Hematopoietic multipotent progenitor cell treated with erythropoietin and hydrocortisone succinate and interleukin-3 and kit ligand, for 17 days (in vitro differentiated cells): ENCODE measurements at places on chromosomes 1 and 21.

DNA sequence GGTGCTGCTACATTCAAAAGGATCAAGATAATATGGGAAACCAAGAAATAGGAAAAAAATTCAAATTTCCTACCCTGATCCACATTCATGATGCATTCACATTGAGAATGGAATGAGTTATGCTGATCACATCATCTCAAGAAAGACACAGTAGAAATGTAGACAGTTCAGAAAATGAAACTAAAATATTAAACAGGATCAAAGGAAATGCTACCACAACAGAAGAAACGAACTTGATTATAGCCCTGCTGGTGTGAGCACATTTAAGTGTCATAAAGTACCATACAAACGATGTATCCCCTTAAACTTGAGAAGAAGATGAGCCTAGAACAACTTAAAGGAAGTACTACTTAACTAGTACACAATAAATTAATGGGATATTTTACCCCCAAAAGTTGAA is 21.3 kb downstream of the SYDE2 start:
- no peak for DNase-seq

- no peak for DNase-seq
Observed at GRCh38 chr1:72946903-72947499, 664.7 kb upstream of the NEGR1 start.

- no peak for DNase-seq
Observed at GRCh38 chr1:228009828-228010775, 3.3 kb downstream of the WNT3A start.

GRCh38 chr1:204359131-204359473 is 627 bp downstream of the PLEKHA6 start:
- no peak for DNase-seq

DNA sequence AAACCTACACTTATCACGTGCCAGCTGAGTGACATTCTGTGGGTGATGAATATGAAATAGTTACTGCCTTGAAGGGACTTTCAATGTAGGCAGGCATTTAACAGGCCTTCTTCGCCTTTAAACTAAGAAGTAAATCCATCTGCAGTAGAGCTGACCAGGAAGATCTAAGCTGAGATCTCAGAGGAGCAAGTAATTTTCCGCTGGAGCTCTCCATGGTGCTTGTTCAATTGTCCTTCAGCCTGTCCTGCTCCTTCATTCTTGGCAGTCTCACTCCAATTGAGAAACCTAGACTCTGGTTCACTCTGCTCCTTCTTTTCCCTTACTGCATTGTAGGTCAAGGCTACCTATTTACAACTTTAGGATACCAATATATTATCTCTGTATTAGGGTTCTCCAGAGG is 183.5 kb downstream of the HMCN1 start:
- DNase-seq: no peak

GRCh38 chr1:37250371-37250770 is 216.1 kb upstream of the GRIK3 start:
- no peak for DNase-seq

DNA sequence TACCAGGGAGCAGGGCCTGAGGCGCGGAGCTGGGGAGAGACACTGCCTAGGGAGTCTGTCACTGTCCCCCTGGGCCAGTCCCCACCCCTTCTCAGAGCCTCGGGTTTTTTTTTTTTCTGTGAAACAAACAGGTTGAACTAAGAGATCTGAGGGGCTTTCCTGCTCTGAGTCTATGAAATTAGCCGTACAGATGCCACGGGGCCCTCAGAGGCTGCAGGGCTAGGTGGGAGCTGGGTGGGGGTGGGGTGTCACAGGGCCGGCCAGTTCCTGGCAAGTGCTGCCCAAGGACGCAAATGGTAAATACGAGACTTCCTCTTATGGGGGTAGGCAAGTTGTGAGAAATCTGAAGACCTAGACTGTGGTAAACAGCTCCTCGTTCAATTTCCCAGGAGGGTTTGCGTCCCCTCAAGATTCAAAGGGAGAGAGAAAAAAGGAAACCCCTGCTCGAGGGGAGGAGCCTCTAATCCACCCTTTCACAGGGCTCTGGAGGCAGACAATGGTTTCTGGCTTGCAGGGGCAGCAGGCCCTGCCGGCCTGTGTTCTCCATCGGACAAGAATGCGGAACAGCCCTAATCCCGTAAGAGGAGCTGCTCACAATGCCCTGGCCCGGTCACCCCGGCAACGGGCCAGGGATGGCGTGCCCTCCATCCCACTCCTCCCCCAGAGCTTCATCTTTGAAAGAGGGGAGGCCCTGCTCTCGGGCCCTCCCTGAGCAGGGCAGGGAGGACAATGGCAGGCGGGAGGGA is 7.8 kb downstream of the NUAK2 start:
- DNase-seq: no peak
